NCI-H1436 (cell line): ENCODE measurements at places on chromosomes 5 and 9.

DNA sequence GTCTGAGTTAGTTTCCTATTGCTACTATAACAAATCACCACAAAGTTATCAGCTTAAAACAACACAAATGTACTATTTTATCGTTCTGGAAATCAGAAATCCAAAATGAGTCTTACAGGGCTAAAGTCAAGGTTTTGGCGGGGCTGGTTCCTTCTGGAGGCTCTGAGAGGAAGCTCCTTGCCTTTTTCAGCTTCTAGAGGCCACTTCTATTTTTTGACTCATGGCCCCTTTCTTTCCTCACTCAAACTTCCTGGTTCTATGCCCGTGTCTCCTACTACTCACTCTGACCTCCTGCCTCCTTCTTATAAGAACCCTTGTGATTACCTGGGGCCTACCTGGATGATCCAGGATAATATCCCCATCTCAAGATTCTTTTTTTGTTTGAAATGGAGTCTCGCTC lies 48.2 kb downstream of the GABBR2 start:
- no peak for DNase-seq

DNA sequence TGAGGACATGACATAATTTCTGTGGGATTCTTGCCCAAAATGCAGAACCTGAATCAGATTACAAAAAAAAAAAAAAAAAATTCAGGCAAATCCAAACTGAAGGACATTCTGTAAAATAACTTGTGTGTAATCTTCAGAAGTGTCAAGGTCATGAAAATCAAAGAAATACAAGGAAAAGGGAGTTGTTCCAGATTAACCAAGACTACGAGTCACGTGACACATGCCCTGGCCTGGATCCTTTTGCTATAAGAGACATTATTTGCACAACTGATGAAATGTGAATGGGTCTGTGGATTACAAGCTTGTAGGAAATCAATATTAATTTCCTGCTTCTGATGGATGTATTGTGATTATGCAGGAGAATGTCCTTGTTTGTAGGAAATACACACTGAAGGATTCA lies 216.8 kb upstream of the NFIL3 start:
- no peak for DNase-seq

- DNase-seq, result no peak
These were observed 112.6 kb upstream of the NFIL3 start for GRCh38 chr9:91536211-91536691.

DNA sequence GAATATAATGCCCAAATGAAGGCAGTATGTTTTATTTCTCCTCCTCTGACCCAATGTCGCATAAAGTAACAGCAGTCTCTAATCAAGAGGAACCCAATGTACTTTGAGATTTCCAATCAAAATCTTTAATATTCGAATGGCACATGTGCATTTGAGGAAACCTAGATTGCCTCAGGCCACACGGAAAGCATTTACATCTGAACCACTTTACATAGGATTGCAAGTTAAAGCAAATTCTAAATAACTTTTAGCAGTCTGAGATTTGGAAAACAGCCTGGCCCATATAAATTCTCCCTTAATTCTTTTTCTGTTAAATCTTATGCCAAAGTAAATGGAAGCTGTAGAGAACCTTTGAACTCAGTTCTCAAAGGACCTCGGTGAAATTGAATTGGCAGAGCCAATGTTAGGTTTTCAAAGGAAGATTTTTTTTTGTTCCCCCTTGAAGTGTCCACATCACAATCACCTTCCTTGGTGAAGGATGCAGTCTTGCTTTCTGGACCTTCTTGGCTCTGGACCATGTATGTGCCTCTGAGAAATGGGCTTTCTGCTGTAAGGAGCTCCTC lies 57.3 kb downstream of the SNCAIP start:
- no peak for DNase-seq

DNA sequence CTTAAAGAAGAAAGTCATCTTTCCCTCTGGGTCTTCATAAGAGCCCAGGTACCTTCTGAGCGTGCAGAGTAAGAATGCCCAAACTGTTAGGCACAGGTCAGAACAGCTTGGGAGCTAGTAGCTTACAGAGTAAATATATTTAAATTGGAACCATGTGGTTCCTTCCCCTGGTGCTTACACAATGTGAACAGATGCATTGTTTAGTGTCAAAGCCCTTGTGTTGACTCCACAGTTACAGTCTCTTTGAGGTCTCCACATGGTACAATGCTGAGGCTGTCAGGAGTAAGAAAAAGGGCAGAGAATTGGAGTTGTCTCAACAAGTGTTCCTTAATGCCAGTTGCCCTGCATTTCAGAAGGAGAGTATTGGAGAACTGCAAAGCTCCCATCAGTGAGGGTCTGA lies 188.5 kb downstream of the PAPPA start:
- DNase-seq, result no peak

DNA sequence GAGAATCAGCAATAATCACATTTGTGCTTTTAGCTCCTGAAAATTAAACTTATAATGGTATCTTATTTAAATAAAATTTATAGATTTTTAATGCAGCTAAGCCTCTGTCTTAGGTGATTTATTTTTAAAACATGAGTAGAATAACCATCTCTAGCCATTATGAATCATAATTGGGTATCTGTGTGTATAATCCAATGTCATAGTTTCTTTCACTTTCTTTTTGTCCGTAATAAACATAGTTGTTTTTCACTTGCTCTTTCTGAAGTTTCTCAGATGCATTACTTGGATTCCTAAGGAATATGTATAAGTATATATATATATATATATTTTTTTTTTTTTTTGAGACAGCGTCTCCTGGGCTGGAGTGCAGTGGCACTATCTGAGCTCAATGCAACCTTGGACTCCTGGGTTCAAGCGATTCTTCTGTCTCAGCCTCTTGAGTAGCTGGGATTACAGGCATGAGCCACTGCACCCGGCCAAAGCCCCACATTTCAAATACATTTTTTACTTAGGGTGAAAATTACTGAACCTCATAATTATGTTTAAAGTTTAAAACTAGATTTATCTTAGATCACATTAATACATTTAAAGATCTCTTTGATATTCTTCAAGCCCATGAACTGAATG lies 377.1 kb downstream of the PRDM9 start:
- no peak for DNase-seq

DNA sequence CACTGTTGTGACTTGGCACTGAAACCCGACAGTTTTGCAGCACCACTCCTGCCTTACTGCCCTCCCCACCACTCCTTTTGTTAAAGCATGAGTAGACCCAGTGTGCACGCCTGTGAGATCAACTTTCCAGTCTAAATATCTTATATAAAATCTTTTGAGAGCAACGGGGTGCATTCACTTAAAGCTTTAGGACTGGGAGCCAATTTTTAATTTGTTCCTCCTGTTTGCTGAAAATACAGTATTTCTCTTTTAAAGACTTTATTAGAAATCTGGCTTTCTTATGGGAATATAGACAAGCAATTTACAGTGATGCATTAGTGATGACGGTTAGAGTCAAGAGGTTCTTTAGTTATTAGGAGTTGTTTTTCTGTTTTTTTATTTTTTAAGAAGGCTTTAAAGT lies 397.5 kb downstream of the TMEM167A start:
- DNase-seq, result no peak
